ENCODE measurements at places on chromosomes 12 and 14.

DNA sequence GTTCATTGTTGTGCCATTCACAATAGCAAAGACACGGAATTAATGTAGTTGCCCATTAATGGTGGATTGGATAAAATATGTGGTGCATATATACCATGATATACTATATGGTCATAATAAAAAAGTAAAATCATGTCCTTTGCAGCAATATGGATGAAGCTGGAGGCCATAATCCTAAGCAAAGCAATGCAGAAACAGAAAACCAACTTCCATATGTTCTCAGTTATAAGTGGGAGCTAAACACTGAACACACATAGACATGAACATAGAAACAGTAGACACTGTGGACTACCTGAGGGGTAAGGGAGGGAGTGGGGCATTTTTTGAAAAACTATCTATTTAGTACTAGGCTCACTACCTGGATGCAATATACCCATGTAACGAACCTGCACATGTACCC is 3.0 kb upstream of the ERP27 start:
- DNase-seq: no peak

- DNase-seq: no peak
Measured at GRCh38 chr12:6899427-6899826, 5.2 kb upstream of the LRRC23 start.

- no peak for DNase-seq
Measured at GRCh38 chr12:125128439-125129178, 63.4 kb downstream of the AACS start.

DNA sequence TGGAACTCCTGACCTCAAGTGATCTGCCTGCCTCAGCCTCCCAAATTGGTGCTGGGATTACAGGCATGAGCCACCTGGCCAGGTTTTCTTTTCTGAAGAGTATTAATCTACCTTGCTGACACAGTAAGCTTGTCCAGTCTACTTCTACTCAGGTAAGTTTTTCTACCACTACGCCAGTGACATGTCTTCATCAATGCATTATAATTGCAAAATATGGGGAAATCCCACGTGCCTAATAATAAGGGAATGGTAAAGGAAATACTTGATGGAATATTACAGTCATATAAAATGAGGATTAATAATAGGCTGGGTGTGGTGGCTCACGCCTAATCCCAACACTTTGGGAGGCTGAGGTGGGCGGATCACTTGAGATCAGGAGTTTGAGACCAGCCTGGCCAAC is 62.3 kb downstream of the RAB35 start:
- DNase-seq: no peak

DNA sequence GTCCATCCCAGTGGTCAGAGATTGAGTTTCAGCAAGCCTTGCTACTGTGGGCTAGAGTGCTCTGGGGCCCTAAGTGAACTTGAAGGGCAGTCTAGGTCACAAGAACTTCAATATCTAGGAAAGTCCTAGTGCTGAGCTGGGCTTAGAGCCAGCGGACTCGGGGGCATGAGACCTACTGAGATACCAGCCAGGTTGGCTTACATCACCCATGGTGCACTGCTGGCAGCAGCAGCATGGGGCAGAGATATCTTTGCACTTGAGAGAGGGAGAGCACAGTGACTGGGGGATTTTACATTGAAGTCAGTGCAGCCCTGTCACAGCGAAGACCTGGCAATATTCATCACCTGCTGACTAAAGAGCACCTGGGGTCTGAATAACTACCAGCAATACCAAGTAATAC is 158.3 kb upstream of the PRKD1 start:
- DNase-seq: no peak

GRCh38 chr12:51335931-51336330 is 10.5 kb downstream of the CELA1 start:
- no peak for DNase-seq

- peak; percentile 47 for DNase-seq
Measured at GRCh38 chr12:57868851-57869268, 22.3 kb upstream of the CTDSP2 start.

DNA sequence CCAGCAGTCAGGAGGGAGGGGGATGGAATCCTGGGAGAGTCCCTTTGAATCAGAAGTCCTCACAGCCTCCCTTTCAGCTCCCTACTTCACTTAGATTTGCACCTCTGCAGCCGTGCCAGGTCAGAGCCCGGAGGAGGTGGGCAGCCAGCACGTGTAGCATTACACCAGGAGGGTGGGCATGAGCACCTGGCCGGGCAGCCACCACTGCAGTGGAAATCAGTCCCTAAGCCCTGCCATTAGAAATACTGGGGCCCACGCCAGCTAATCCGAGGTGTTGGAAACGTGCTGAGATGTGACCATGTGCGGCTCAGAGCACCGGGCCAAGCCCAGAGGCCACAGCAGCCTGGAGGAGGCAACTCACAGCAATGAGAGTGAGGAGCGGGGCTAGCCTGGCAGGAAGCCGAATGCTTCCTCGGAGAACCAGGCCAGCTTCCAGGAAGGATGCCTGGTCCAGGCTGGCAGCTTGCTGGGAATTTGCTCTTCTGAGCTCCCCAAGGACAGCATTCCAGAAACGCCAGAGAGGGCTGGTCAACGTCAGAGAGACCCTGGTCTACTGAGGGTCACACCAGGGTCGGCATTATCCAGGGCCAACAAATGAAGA is 9.4 kb upstream of the CACNA2D4 start:
- no peak for DNase-seq

- DNase-seq: no peak
Measured at GRCh38 chr14:65019944-65020566, 33.4 kb downstream of the FNTB start.

- no peak for DNase-seq
Measured at GRCh38 chr12:57142121-57142520, 5.3 kb downstream of the LRP1-AS start.

GRCh38 chr12:23204933-23205778 is 580.2 kb downstream of the ETNK1 start:
- DNase-seq: no peak

DNA sequence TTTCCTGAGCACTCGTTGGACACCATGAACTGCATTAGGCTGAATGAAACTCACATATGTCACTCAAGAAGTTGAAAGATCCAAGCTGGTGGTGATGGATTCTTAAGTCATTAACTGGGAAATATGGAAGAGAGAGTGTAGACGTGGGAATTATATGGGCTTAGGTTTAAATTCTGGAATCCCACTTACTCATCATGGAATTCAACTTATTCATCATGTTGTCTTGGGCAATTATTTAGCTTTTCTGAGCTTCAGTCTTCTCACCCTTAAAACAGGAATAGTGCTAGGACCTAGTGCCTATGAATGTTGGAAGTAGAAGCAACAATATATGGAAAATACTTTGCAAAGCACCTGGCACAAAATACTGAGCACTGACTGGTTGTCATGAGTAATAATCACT is 292.4 kb upstream of the TBX3 start:
- no peak for DNase-seq

GRCh38 chr12:49543914-49544815 is 5.3 kb downstream of the KCNH3 start:
- DNase-seq: no peak

DNA sequence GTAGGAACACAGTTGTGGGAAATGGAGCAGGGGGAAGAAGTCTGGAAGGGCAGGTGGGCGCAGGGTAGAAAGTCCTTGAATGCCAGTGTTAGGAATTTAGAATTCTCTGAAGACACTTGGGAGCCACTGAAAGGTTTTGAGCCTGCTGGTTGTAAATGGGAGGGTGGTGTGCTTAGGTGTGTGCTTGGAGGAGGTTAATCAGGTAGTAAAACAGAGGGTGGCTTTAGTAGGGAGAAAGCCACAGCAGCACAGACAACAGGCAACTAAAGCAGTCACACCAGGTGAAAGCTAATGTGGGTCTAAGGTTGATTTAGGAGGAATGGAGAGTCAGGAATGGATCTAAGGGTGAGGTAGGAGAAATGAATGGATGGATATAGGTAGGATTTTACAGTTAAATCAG is 385.0 kb downstream of the ZFP36L1 start:
- DNase-seq: no peak

DNA sequence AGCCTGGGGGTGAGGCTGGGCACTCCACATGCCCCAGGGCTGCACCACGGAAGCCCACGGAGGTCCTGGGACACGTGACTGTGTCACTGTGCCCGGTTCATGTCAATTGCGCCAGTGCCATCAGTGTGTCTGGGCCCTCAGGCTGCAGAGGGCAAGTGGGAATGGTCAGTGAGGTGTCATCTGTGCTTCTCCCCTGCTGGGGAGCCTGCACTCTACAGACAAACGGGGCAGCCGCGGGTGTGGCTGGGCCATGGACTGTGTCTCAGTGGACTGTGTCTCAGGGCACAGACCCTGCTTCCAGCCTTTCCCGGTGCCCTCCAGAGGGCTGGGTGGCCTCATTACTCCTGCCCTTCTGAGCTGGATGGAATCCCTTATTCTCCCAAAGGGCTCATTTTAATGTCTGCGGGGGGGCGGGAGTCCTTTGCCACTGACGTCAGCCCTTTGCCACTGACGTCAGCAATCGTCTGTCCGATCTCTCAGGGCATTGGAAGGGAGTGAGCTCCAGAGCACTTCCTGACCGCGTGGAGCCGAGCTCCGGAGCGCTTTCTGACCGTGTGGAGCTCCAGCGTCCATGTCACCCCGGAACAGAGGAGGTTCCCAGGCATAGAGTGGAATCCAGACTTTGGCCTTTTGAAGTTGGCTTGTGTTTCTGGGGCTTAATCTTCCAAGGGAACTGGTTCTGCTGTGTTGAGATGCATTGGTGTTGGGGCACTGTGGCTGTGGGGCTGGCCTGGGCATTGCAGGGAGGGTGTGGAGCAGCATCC is 72.4 kb downstream of the ADGRD1 start:
- no peak for DNase-seq

GRCh38 chr12:104316936-104317335 is 13.4 kb downstream of the EID3 start:
- no peak for DNase-seq

DNA sequence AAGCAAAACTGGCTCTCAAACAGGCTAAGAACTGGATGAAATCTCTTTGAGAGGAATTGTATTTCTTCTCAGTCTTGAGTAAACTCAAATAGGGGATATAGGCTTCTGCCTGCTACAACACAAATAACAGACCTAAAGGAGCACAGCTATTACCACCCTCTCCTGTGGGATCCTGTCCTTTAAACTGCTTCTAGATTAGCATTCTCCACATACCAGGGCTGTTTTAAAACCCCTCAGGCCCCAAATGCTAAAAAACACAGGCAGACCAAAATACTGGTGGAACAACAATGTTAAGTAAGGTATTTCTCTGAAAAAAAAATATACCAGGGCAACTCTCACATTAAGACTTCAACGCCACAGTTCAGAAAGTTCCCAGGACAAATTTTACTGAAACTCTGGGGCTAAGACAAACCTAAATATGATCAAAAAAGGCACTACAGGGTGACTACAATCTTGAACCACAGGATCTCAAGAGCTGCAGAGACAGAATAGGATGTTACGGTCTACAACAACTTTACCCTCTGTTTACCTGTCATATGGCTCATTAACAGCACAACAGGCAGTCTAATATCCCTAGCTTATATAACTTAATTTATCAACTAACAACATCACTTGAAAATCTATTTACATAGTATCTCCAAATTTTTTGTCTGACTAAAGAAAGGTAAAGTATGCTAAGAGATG is 7.2 kb downstream of the CPNE8 start:
- no peak for DNase-seq

DNA sequence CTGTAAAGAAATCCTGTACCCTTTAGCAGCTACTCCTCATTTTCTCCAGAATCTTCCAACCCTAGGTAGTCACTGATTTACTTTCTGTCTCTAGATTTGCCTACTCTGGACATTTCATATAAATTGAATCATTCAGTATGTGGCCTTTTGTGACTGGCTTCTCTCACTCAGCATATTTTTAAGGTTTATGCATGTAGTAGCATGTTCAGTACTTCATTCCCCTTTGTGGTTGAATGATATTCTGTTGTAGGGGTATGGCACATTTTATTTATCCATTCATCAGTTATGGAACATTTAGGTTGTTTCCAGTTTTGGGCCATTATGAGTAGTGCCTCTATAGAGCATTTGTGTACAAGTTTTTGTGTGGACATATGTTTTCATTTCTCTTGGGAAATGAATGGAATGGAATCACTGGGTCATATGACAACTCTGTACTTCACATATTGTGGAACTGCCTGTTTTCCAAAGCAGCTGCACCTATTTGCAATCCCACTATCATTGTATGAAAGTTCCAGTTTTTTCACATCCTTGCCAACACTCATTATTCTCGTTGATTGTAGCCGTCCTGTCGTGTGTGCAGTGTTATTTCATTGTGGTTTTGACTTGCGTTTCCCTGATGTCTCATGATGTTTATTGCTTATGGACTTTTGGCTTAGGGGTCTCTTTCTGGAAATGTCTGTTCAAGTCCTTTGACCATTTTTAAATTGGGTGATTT is 57.2 kb downstream of the ATF7IP start:
- DNase-seq: no peak

DNA sequence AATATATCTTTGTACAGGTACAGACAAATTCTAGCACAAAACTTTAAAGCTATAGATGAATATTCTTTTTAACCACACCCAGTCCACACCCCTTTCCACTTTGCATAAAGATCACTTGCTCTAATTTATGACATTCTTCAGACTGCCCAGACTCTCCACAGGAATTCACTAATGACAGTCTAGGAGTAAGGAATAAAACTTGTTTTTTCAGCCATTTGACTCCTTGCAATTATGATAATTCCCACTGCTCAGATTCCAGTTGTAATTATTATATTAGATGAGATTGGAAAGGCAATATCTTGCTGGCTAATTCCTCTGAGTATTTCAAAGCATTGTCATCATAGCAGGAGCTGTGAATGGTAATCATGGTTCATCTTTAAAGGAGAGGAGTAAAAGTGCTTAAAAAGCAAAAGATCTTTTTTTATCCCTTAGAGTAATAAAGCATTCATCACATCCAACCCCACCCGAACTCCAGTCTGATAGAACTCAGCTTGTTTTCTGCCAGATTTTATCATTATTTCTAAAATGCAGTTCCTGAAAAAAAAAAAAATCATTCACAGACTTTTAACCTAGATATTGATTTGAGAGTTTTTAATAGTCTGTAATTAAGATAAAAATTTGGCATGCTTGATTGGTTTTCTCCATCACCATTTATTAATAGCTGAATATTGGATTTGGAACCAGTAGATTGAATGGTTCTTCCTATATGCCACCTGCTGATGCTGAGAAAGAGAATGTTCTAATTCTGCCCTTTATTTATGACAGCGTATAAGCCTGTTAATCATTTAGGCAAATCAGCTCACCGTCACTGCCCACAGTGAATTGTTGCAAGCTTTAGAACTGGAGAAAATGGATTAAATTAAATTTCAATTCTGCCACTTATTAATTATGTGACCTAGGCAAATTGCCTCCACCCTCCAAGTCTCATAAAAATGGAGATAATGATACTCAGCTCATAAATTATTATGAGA is 93.9 kb upstream of the RASSF8 start:
- no peak for DNase-seq

All from NCI-H187 treated with DMSO at 0.1 percent for 48 hours (cell line).